Activated CD8-positive, alpha-beta memory T cell treated with anti-CD3 and anti-CD28 coated beads, Interleukin-2, amount 50 U/mL, for 48 hours (primary cell): ENCODE measurements at places on chromosomes 6 and 20.

- DNase-seq = no peak
Observed at GRCh38 chr6:157674061-157674460, 149.0 kb upstream of the SNX9 start.

- DNase-seq = no peak
Observed at GRCh38 chr20:137668-138490, 4.5 kb upstream of the DEFB126 start.

- DNase-seq = no peak
Observed at GRCh38 chr6:129490521-129491255, 219.3 kb downstream of the ARHGAP18 start.

DNA sequence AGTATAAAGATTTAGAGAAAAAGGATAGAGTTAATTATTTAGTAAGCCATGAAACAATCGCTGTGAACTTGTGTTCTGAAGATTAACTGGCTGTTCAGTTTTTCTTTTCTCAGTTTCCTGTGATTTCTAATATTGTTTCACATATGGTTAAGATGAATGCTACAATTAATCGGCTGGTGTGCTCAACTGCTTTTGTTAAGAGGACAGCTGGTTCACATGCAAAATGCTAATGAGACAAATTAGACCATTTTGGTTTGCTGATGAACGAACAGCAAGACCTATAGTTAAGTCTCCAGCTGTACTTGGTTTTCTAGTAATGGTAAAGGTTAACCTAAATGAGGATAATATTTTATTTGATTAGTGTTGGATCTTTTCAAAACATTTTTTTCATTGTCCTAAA is 10.8 kb upstream of the NHSL1 start:
- no peak for DNase-seq

- DNase-seq = no peak
Observed at GRCh38 chr20:52590100-52590499, 382.1 kb upstream of the TSHZ2 start.

GRCh38 chr6:26122402-26122792 is 35.2 kb downstream of the HFE start:
- DNase-seq = no peak

DNA sequence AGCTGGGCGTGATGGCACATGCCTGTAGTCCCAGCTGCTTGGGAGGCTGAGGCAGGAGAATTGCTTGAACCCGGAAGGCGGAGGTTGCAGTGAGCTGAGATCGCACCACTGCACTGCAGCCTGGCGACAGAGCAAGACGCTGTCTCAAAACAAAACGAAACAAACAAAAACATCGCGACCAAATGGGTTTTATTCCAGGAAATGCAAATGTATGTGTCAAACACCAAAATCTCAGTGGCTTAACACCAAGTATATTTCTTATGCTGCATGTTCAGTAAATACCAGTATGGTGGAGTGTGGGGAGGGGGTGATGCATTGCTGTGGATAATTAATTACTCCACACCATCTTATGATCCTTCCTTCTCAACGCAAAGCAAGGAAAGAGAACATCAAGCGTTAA is 28.1 kb downstream of the ACTR5 start:
- no peak for DNase-seq

DNA sequence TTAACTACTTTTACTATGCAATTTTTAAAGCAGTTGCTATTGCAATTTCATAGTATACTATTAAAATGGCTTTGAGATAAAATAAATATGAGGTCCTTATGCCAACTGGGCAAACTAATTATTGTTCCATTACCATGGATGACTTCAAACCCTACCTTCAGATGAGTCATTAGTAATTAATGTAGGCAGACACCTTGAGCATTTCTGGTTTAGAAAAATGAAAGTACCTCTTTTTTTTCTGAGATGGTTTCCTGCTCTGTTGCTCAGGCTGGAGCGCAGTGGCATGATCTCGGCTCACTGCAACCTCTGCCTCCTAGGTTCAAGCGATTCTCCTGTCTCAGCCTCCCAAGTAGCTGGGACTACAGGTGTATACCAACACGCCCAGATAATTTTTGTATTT is 11.9 kb downstream of the ASF1A start:
- DNase-seq = no peak

DNA sequence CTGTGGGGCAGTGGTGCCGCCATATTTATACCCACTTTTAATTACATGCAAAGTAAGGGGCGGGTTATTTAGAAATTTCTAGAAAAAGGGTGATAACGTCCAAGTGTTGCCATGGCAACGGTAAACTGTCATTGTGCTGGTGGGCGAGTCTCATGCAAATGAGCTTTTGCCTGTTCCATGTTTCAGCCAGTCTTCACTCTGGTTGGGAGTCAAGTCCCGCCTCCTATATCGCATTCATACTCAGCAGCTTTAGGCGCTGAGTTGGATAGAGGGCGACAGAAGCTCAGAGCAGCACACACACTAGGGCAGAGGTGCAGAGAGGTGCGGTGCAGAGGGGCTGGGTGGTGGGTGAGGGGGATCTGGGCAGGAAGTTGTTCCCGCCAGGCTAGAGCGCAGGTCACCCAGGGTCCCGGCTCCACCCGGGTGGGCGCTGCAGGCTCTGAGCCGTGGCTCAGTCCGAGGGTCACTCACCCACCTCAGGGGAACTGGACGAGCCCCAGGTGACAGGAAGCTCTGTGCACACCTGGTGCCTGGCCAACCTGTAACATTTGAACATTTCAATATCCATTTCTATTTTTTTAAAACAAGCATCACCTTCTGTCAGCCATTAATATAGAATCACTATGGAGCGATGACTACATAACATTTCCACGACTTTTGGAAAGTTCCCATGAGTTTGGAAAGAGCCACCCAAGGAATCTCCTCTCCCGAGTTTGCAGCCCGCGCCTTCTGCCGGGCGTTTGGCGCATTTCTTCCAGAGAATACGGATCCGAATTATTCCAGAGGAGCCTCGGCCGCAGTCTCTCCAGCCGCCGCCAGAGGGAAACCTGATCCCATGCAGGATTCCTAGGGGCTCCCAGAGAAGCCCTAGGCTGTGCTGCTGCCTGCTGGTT is 89.1 kb upstream of the PHACTR3 start:
- no peak for DNase-seq

- no peak for DNase-seq
Observed at GRCh38 chr6:136410201-136411024, 120.8 kb upstream of the BCLAF1 start.

- DNase-seq = no peak
Observed at GRCh38 chr20:55701467-55701866, 303.9 kb downstream of the CBLN4 start.

- DNase-seq = no peak
Observed at GRCh38 chr6:22056398-22056797, 240.4 kb downstream of the PRL start.

DNA sequence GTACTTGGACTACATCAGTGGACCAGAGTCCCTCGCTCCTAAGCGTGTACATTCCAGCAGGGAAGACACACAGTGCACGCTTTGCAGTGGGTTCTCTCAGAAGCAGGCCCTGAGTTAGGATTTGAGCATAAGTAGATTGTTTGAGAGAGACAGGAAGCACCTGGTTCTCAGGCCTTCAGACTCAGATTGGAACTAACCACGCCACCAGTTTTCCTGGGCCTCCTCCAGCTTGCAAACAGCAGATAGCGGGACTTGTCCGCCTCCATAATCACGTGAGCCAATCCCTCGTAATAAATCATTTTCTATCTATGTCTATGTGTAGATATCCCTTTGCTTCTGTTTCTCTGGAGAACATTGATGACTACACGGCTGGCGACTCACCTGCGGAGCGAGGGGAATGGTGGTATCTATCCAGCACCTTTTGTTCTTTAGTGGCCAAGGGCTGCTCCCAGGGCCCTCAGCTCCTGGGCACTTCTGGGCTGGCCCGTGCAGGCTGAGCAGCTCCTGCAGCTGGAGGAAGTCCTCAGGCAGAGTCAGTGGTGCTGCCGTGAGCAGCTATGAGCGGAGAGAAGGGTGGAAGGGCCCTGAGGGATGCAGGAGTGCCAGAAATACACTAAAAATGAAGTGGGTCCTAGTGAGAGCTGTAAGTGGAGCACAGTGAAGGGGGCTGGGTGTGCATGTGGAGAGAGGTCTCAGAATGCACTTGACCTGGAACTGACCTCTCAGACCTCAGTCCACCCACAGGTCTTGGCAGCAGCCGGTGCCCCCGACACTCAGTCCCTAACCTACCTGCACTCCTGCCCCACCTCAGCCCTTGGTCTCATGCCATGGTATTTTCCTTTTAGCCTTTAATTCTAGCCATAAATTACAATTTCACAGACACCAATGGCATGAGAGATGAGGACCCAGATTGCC is 76.9 kb downstream of the STK35 start:
- DNase-seq = no peak

- DNase-seq = no peak
Observed at GRCh38 chr6:23503173-23503572, 622.8 kb upstream of the NRSN1 start.

DNA sequence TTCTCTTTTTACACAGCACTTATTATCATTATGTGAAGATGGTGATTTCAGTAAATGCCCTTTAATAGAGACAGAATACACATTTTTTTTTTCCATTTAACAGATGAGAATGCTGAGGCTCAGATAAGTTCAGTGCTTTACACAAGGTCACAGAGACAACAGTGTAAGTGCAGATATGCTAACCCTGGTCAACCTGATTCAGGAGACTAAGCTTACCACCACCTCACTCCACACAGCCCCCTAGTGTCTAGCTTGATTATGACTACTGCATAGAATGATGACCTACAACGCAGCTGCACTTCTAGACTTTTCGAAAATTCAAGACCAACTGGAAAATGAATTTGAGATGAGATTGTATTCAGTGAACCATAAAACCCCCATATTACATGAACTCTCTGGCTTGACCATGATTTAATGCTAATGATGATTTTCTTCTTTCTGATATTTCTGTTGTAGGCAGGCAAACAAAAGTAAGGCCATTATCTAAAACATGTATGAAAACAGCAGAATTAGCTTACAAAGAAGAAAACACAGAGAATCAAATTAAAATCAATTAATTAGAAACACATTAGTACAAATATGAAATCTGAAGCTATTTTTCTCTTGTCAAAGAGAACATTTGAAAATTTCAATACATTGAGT is 212.1 kb upstream of the PHACTR1 start:
- DNase-seq = no peak

GRCh38 chr20:58850693-58851174 is at the start of gene GNAS-AS1:
TSS of gene GNAS-AS1 (minus strand) at chr20:58850902.
- DNase-seq = peak; percentile 89

GRCh38 chr20:6705106-6705766 is 62.2 kb upstream of the BMP2 start:
- no peak for DNase-seq

GRCh38 chr6:3350252-3350796 is 91.6 kb downstream of the PSMG4 start:
- DNase-seq = no peak

DNA sequence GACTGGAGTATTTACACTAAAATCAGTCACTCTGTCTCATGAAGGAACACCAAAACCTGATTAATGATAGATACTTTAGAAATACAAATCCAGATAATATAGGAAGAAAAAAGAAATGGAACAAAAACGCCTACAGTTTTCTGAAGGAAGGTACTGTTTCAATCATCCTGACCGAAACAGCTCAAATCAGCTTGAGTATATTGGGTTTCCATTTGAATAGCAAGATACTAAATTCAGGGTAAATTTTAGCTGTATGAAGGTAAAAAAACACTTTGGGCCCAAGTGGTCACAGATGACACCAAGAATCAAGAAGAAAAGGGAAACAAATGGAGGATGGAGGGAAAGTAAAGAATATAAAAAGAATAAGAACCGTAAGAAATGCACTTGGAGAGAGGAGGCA is 6.9 kb downstream of the ZSCAN23 start:
- DNase-seq = no peak
